ENCODE measurements at places on chromosomes 5 and 9. TPM values are rescaled to one million over a fixed set of nuclear protein-coding genes. Genes with fewer than 3 reads are reported as not detected.

SLCO6A1 gene
- not detected for total RNA-seq

- DNase-seq = no peak
Observed at GRCh38 chr5:80223561-80223960, 32.3 kb downstream of the SERINC5 start.

- DNase-seq = no peak
Observed at GRCh38 chr9:112495614-112496013, 9.0 kb downstream of the KIAA1958 start.

- DNase-seq = no peak
Observed at GRCh38 chr5:50849554-50849953, 183.1 kb downstream of the PARP8 start.

PCDHGC3 gene
- total RNA-seq = 24.3 TPM

- no peak for DNase-seq
Observed at GRCh38 chr9:127923046-127923445, 6.2 kb upstream of the ST6GALNAC4 start.
